SK-MEL-5 (cell line): ENCODE measurements at places on chromosomes 11 and 22.

- no peak for DNase-seq
Observed at GRCh38 chr22:38204784-38205183, 3.0 kb downstream of the MAFF start.

DNA sequence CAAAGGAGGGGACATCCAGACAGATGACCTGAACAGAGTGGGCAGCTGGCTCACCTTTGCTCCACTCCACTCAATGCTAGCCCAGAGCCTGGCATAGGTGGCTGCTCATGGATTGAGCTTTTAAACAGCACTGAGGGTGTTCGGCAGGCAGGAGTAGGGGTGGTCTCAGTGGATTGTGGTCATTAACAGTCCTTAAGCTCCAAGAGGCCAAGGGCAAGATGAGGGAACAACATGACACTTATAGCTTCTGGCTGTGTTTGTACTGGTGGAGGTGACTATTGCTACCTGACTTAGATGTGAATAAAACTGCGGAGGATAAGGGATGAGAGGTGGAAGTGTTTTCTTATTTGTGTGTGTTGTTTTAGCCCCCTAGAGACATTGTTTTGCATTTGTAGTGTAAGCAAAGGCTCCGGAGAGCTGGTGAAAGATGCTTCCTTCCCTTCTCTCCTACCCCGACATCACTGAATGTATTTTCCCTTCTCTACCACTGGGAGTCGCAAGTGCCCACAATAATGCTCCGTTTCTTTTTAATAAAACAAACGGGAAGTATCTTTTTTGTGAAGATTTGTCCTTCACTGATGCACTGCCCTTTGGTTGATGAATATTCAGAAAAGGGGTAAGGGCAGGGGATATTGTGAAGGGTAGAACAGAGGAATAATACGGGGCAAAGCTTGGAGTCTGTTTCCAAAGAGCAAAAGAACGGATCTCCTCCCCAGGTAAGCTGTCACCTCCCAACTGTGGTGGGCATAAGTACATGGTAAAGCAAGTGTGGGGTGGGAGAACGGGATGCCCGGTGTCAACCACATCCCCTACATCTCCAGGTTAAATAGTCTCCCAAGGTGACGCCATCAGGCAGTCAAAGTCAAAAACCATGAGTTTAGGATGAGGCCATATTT is 27.5 kb upstream of the MTNR1B start:
- peak; percentile 46 for DNase-seq

DNA sequence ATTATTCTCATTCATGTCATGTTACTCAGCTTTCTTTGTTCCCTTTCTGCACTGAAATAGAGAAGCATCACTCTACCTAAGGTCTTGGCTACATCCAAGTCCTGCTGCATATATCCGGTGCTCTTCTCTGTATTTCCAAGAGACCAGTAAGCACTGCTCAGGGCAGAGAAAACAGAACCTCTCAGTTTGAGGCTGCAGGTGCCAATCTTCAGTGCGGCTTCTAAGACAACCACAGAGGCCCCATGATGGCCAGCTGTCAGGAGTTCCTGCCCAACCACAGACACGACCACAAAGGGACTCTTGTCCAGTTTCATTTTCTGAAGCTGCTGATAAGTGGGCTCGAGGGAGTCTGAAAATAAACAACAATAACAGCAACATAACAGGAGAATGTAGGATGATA is 378.4 kb upstream of the PITPNB start:
- DNase-seq: peak; percentile 94

DNA sequence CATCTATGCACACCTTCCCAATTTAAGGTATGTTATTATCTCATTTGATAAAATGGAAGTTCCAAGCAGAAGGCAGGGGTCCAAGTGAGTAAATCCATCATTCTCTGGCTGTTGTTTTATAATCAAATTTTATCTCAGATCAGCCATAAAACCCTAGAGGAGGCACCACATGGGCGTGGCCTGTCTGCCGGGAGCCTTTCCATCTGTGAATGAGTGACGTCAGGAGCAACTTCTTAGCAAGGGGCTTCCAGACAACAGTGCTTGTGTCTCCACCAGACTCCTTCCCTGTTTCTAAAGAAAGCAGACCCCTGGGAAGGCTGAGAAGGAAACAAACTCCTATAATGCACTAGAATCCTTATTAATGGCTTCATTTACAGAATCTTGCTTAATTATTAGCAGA is 13.5 kb downstream of the SEZ6L start:
- DNase-seq: no peak

DNA sequence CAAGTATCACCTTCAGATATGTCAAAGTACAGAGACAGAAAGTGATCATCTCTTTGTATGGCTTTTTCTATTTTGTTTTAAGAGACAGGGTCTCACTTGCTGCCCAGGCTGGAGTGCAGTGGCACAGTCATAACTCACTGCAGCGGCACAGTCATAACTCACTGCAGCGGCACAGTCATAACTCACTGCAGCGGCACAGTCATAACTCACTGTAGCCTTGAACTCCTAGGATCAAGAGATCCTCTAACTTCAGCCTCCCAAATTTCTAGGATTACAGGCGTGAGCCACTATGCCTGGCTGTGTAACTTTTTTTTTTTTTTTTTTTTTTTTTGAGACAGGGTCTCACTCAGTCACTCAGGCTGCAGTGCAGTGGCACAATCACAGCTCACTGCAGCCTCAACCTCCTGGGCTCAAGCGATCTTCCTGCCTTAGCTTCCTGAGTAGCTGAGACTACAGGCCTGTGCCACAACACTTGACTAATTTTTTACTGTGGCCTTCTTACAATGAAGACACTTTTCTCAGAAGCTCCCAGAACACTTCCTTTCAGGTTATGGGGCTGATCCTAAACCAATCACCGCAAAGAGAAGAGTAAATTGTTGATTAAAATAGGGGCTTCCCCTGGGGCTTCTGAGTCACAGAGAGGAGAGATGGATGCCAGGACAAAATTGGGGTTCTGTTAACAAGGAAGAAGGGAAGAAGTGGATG is 9.0 kb upstream of the HIKESHI start:
- DNase-seq: no peak

GRCh38 chr11:12958986-12959385 is 50.1 kb upstream of the RASSF10 start:
- DNase-seq: no peak

DNA sequence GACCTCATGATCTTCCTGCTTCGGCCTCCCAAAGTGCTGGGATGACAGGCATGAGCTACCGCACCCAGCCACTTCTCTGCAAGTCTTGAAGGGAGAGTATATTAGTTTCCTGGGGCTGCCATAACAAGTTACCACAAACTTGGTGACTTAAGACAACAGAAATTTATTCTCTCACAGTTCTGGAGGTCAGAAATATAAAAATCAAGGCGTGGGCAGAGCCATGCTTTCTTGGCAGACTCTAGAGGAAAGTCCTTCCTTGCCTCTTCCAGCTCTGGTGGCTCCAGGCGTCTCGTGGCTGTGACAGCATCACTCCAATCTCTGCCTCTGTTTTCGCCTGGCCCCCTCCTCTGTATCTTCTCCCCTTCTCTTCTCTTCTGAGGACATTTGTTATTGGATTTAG is 110.2 kb upstream of the NAV2 start:
- DNase-seq: no peak
